ENCODE measurements at places on chromosomes 2 and 18.

GRCh38 chr2:73408198-73408597 lies 22.6 kb downstream of the ALMS1 start:
- no peak for DNase-seq

GRCh38 chr2:45278365-45279078 lies 269.3 kb upstream of the SIX2 start:
- no peak for DNase-seq

DNA sequence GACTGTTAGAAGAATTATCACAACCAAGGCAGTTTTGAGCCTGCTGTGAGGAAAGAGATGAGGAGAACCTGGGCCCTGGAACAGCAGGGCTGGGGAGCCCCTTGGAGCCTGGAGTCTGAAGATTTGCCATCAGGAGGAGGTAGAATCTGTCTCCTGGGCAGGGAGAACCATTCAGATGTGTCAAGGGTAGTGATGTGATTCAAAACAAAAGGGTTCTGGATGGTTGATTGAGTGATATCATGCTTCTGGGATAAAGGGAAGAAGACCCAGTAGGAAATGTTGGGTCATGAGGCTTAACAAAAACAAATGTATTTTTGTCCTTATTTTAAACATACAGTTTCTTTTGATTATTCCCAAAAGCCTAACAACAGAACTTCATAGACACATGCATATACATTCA lies 28.6 kb downstream of the RNF144A start:
- no peak for DNase-seq

GRCh38 chr2:160635488-160635887 lies 141.9 kb upstream of the RBMS1 start:
- DNase-seq, result no peak

DNA sequence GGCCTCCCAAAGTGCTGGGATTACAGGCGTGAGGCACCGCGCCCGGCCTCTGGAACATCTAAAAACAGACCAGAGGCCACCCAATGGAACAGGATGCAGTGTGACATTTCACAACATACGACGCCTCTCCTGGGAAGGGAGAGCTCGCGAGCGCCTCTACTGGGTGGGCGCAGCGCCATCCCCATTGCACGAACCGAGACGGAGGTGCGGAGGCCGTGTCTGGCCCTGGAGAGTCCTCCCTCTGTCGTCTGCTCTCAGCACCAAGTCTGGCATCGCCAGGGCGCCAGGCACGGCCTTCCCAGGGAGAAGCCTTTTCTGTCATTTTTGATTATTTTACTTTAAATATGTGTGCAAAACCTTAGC lies 9.4 kb upstream of the GBX2 start:
- no peak for DNase-seq

DNA sequence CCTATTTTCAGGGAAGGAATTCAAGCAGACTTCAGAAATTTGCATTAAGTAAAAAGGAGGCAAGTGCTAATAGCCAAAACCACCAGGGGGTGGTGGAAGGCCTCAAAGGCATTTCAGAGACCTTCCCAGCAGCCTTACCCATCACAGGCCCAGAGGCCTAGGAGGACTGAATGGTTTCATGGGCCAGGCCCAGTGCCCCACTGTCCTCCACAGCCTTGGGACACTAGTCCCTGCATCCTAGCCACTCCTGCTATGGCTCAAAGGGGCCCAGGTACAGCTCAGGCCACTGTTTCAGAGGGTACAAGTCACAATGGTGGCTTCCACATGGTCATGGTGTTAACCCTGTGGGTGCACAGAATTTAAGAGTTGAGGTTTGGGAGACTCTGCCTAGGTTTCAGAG lies 58.6 kb upstream of the CHAC2 start:
- no peak for DNase-seq

- DNase-seq, result no peak
These were observed 239.9 kb downstream of the SPAG16 start for GRCh38 chr2:213524164-213524563.

- no peak for DNase-seq
These were observed 58.5 kb upstream of the PARD3B start for GRCh38 chr2:204486805-204487204.

DNA sequence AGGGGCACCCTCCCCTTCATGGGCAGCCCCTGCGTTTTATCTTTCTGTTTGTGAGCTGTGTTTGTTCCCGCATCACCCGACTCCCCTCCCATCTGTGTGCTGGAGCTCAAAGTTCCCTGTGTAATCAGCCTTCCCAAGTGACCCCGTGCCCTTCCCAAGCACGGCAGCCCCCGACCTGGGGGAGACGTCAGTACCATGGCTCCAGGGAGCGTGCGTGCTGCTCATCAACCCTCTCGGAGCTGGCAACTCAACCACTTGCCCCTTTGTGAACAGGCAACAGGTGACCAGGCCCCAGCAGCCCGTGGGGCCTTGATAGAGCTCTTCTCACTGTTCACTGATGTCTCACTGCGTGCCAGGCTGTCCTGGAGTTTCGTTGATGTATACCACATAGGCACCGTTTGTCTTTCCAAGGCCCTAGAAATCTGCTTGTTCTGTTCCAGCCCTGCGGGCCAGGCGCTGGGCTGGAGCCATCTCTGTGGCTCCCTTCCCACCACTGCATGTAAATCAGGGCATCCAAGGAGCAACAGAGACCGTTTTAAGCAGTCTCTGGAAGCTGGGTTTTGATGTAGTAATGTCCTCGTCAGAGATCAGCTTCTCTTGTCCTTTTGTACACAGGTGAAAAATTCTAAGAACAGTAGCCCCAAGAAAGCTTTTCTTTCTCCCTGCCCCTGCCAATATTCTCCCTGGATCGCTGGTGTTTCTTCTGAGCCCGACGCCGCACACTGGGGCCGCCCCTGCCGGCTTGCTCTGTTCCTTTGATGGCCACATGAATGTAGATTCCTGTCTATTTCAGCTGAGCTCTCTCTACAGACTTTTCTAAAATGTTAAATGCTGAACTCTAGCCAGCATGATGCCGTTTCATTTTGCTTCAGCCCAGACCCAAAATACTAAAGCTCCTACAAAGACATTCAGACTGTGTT lies 107.0 kb upstream of the PTPRM start:
- DNase-seq, result no peak

- DNase-seq, result no peak
These were observed 200.8 kb upstream of the STON1 start for GRCh38 chr2:48328942-48329723.

All from stimulated activated CD8-positive, alpha-beta memory T cell treated with anti-CD3 and anti-CD28 coated beads, Interleukin-12 subunit alpha, Interleukin-12 subunit beta, amount 100 ng/mL, for 4 hours (primary cell).